Brain (organoid and tissue), 16 donors: ENCODE measurements at places on chromosomes 2 and 18.

- DNase-seq: peak; percentile 67
Observed at GRCh38 chr2:106054321-106054720, 139.8 kb downstream of the UXS1 start.

DNA sequence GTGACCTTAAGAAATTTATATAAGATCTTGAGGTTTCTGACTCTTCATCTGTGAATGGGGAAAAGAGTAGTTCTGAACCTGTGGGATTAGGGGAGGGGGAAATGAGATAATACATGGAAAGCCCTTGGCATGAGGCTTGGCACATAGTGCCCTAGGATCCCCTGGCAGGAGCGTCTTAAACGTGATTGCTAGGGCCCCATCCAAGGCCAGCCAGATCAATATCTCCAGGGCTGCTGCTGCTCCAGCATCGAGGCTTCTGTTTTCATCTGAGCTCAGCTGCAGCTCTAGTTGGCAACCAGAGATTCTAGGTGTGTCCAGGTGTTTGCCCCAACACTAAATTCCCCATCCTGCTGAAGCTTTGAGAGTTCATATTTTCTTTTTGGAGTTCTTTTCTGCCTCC lies 71.0 kb downstream of the IL1R2 start:
- DNase-seq: no peak

DNA sequence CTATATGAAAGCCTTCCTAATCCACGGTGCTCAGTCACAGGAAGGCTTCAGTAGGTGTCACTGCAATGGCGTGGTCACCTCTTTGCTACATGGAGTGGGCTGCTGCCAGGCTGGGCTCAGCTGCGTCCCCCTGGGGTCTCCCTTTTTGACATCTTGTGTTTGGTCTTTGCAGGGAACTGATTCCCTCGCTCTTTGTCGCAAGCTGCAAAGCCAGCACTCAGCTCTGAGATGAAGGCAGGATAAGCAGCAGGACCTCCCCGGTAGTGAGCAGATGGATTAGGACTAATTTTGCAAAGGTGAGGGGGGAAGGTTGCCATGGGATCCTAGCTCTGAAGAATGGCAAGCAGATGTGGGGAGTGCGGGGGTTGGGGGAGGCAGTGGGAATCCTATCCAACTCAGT lies 173.9 kb upstream of the ARL4C start:
- DNase-seq: no peak

DNA sequence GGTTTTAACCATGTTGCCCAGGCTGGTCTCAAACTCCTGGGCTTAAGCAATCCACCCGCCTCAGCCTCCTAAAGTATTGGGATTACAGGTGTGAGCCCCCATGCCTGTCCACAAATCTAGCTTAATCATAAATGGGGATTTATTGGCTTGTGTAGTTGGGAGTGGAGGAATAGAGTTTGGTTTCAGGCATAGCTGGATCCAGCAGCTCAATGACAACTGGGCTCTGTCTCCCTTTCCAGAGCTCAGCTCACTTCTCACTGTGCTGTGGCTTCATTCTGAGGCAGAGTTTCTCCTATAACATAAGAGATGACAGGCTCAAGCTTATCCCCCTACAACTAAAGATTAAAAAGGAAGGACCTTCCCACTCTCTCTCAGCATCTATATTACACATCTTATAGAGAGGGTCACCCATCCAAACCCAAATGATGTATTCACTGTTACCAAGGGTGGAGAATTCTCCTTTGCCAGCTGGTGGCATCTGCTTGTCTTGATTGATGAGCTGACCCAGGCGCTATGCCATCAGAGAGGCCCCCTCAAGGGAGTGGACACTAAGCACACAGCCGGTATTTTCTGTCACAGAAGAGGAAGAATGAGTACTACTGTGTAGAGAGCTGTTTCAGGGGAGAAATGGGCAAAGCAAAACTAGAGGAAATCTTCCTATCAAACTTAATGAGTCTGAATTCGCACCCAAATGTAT lies 280.4 kb downstream of the PTPRM start:
- no peak for DNase-seq

DNA sequence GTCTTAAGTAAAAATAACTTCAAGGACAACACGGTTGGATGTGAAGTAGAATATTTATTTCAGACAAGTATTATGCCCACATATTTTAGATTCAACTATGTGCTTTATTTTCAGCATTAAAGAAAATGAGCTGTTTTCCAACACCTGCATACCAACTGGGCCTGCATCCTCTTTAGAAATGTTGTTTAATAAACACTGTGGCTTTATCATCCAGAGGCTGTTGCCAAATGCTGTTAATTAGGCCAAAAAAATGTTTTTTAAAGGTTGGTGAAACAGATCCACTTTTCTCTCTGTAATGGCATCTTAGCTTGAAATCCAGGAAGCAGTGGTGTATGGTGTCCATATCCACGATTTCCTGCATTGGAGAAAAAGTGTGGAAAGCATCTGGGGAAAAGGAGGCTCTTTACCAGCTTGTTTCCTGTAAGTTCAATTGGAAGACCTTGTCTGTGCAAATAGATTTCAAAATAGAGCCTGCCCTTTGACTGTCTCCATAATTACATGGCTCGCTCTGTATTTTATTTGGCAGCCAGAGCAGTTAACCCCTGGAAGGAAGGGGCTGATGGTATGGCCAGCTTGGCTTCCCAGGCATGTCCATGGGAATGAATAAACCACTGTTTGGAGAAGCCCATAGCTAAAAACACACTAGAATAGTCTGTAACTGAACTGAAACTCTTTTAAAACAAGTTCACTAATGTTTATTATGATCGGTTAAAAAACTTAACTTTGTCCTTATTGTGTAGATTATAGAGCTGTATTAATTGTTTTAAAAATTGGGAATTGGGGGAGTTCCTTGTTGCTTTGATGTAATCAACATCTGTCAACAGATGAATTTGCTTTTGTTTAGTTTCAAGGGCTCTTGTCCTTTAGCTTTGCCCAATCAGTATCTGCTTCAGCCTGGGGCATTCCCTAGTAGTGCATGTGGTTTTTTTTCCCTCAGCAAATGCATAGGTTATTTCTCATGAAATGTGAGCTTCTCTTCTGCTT lies 33.0 kb upstream of the DLX1 start:
- DNase-seq: no peak

GRCh38 chr2:177225965-177226360 lies 13.4 kb downstream of the HNRNPA3 start:
- DNase-seq: no peak

- no peak for DNase-seq
Observed at GRCh38 chr2:241570961-241571581, 12.5 kb downstream of the BOK start.

DNA sequence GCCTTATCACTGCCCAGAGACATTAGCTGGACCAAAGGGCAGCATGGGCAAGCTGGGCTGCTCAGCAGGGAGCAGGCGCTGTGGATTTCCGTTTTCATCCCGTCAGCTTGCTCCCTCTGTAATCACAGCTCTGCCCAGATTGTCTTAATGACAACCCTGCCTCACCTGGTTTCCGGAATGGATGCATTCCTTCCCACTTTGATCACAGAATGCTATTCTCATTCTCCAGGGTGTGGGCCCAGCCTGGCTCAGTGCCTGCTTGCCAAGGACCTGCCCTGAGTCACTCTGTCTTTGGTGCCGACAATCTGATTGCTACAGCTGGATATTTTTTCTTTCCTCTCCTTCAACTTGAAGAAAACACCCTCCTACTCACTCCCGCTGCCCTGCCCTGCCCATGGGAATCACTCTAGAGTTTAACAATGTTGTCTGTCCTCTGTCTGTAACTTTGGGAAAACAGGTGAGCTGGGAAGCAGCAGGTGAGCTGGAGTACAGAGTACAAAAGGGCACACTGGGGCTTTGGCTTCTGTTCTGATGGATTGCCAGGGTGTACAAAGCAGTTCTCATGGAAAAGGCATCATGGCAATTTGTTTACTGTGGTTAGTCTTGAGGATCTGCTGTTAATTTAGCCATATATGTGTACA lies 27.2 kb upstream of the FAM136A start:
- no peak for DNase-seq

GRCh38 chr2:231908584-231908983 lies 17.6 kb downstream of the NPPC start:
- no peak for DNase-seq

GRCh38 chr2:72911256-72911655 lies 6.1 kb upstream of the EMX1 start:
- DNase-seq: no peak

- DNase-seq: no peak
Observed at GRCh38 chr2:230982126-230982525, 13.8 kb upstream of the SPATA3 start.

DNA sequence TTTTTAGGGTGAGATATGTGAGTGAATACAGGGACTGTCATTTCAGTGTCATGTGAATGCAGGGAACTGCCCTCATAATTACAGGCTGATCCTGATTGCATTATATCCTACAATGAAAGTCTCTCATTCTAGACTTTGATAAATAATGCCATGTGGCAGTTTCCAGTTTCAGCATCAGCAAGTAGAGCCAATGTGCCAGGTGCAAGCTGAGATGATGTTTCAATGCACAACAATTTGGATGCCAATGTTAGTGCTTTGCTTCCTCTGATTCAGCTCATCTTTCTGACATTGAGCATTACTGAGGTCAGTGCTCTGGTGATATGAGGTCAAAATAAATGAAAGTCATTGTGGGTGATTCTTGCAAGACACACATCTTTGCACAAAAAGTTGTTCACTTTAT lies 63.7 kb upstream of the TFPI start:
- DNase-seq: peak; percentile 23

GRCh38 chr2:143852759-143853158 lies 667.2 kb downstream of the ZEB2 start:
- peak; percentile 26 for DNase-seq
